ENCODE measurements at places on chromosomes 3 and 15.

DNA sequence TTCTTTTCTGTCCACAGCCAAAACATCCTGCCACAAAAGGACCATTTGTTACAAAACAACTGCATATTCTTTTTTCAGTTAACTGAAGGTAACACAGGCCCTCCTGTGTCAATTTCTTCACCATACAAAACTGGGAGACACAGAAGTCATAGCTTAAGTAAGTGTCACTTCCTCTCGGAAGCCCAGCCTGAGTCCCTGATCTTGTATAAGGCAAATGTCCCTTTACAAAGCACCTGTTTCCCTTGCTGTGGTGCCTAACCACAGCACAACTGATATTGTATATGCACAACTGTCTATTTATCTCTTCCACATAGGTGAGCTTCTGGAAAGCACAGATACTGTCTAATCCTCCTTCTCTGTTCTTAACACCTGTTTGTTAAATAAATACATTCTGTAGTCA lies 293.7 kb downstream of the FHIT start:
- no peak for DNase-seq

GRCh38 chr3:181859518-181859917 lies 147.8 kb downstream of the SOX2 start:
- DNase-seq = no peak

- no peak for DNase-seq
These were observed 43.3 kb downstream of the UBXN7 start for GRCh38 chr3:196388956-196389355.

- DNase-seq = no peak
These were observed 4.2 kb upstream of the CHL1 start for GRCh38 chr3:192215-192929.

DNA sequence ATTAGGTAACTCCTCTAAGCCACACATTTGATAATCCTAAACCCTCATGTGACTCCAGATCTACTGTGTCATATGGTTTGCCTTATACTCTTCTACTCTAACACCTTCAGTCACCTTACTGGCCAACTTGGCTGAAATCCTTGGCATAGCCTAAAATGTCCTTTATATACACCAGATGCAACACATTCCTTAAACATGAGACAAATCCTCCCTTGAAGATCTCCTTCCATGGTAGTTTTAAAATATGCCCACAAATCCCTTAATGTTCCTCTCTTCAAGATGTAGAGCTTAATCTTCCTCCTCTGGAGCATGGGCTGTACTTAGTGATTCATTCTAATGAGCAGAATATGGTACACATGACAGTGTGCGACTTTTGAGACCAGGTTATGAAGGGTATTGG lies 238.9 kb downstream of the SUCLG2 start:
- DNase-seq = no peak

- no peak for DNase-seq
These were observed 85.6 kb downstream of the CPN2 start for GRCh38 chr3:194265505-194265892.

DNA sequence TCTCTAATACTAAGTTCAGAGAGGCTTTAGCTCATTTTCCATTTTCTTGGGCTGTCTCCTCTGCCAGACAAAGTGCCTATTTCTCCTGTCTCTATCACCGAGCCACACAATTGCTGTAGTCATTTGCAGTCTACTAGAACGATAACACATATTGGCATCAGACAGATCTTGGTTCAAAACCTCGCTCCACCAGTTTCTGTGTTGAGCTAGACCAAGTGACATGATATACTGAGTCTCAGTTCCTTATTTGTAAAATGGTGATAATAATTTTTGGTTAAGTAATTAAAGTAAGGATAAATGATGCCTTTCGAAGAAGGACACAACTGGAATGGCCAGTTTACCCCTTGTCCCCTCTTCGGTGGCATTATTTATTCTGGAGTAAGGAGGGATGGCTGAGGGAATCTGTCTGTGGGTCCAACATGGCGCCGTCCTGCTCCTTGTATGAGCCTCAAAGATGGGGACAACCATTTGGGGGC lies 398 bp upstream of the RAB7A start:
- no peak for DNase-seq

Data from A673 (cell line).